Vagina (tissue), 2 donors: ENCODE measurements at places on chromosomes 6 and 20.

GRCh38 chr6:10235344-10235743 lies 179.5 kb downstream of the TFAP2A start:
- no peak for DNase-seq

- no peak for DNase-seq
Observed at GRCh38 chr20:4632876-4633275, 88.8 kb upstream of the PRND start.

DNA sequence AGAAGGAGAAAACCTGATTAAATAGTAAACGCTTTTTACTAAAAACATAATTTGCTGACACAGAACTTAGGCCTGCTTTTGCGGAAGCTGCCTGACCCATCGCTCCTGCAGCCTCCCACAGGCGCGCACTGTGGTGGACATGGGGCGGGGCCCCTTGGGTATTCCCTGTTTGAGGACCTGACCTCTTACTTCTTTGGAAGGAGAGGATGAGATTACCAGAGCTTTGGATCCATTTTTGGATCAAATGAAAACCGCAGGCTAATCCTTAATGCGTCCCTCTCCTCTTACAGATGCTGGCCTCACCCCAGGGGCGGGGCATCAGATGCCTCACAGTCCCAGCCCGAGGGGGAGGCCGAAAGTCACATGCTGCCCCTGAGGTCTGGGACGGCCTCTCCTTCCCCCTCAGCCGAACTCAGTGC lies 151.0 kb downstream of the SCML4 start:
- no peak for DNase-seq

DNA sequence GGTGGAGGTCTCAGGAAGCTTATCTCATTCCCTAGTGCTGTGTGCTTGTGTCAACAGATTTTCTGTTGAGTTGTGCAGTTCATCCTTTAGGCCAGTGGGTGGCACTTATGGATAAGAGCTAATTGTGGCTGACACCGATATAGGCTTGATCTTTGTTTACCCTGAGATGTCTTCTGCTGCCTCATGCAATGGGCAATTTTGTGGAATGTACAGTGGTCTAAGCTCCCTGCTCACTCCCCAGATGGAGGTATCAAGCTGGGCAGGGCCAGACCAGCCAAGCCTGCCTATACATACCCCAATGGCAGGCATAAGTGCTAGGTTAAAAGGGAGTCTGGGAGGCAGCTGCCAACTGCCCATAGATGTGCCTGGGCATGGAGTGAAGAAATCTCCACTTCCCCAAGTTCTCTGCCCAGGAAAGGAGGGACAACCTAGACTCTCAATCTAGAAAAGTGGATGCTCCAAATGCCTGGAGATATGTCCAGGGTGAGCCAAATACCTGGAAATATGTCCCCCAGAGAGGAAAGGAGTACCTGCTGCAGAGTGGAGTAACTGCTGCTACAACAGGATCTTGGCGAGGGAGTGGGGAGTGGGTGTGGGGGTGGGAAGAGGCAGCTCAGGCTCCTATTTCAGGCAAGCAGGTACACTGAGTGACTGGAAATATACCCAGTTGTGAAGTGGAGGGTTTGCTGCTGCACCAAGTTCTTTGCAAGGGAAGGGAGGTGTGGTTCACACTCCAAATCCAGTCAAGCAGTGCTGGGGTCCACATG lies 53.2 kb upstream of the ARG1 start:
- no peak for DNase-seq

DNA sequence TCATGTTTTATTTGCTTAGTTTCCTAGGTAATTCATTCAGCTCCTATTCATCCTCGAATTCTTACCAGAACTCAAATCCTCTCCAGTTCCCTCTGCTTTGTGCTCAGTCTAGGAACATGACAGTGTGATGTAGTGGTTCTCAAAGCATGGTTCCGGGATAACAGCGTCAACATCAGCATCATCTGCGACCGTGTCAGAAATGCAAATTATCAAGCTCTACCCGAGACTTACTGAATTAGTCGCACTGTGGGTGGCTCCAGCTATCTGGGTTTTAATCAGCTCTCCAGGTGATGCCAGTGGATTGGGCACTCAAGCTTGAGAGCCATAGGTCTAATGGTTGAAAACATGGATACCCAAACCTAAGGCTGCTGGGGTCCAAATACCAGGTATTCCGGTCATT lies 7.7 kb upstream of the STK35 start:
- DNase-seq, result no peak

DNA sequence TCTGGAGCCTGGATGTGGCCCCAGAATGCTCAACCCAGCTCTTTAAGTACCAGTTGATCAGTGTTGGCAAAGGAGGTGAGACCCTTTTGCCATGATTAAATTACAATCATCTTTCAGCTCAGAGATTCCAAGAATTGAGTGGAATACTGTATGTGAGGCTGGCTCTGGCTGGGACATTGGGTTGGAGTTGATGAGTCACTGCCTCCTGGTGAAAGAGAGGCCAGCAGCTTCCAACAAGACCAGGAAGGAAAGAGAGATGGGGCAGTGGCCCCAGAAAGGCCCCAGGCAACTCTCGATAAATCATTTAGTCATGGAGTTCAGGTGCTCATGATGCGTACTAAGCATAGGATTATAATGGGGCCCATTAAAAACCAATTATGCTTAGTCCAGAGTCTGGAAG lies 2.1 kb downstream of the TGM6 start:
- no peak for DNase-seq

GRCh38 chr20:6956574-6956973 lies 189.1 kb downstream of the BMP2 start:
- DNase-seq, result no peak

- no peak for DNase-seq
Observed at GRCh38 chr6:6997263-6998193, 110.2 kb upstream of the RREB1 start.

GRCh38 chr6:53294095-53294494 lies 54.7 kb downstream of the ELOVL5 start:
- DNase-seq, result no peak

DNA sequence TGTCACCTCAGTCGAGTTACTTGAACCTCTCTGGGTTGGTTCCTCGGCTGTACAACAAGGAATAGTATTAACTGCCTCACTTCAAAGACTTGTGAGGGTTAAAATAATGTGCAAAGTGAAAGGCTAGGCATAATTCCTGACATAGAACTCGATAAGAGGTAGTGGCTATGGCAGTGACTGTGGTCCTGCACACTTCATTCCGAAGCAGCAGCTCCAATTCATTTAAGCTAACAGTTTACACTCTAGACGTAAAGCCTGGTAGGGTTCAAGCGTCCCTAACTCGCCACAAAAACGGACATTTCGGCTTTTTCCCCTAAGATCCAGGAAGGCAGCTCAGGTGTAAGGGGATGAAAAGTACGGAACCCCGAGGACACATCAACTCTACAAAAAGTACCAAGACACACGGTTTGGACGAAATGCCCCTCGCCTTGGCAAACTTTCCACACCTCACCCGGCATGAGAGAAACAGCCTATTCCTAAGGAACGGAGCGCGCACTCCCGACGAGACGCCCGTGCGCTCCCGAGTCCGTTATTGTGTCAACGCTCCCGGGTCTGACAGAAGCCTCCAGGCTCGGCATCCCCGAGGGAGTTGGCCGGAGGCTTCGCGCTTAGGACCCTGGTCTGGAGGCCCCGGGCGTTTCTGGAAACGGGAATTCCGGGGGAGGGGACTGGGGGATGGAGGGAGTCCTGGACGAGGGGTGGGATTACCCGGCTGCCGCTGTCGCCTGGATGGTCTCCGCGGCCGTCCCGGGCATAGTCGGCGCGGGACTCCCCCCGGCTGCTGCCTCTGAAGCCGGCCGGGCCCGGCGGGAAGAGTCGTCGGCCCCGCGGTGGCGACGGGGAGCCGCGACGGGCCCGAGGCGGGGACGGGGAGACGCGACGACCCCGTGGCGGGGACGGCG lies 937 bp downstream of the ZNF318 start:
- no peak for DNase-seq

GRCh38 chr6:120058410-120058809 lies 708.8 kb upstream of the MAN1A1 start:
- no peak for DNase-seq

GRCh38 chr20:13452470-13453124 lies 186.1 kb downstream of the TASP1 start:
- DNase-seq, result no peak

GRCh38 chr6:11407414-11407813 lies 130.1 kb upstream of the TMEM170B start:
- no peak for DNase-seq

DNA sequence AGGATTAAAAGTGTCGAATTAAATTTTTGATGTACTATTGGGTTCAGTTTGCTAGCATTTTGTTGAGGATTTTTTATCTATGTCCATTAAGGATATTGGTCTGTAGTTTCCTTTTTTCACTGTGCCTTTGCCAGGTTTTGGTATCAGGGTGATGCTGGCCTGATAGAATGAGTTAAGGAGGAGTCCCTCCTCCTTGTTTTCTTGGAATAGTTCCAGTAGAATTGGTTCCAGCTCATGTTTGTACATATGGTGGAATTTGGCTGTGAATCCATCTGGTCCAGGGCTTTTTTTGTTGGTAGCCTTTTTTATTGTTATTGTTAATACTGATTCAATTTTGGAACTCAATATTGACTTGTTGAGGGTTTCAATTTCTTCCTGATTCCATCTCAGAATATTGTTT lies 141.8 kb downstream of the SIM1 start:
- DNase-seq, result no peak

DNA sequence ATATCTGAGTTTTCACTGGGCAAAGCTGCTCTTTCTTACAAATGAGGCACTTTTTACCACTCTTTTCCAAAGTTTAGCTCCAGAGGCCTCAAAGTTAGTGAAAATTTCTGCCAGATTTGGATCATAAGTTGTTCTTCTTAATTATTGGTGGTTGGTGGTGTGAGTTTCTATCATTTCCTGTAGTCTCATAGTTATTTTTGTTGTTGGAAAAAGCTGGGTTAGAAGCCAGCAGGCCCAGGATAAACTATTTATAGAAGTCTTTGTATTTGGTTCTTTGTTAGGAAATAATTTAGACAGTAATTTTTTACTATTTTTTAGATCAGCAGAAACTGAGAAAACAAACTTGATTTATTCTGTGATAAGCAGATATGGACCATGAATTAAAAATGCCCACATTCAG lies 10.6 kb downstream of the PFDN4 start:
- no peak for DNase-seq

GRCh38 chr6:47875593-47875992 lies 93.8 kb downstream of the OPN5 start:
- no peak for DNase-seq

- DNase-seq, result no peak
Observed at GRCh38 chr6:25032934-25033333, 97.2 kb upstream of the RIPOR2 start.

GRCh38 chr6:46135176-46135575 lies 5.4 kb downstream of the ENPP4 start:
- no peak for DNase-seq

DNA sequence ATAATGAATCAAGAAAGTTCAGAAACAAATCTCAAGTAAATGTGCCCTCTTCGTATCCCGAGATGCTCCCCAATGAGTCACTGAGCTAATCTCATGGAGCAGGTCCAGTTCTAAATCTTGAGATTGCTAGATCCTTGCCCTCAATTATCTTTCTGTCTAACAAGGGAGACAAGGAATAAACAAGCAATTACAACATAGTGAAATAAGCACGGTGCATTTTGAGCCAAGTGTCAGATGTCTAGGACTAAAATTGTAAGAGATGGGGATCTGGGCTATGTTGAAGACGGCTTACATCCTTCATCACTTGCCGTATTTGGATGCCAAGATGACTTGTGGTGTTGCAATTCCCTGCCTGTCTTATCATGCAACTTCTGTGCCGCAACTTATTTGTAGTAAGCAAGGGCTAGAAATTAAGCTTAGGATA lies 56.5 kb upstream of the ADGRF1 start:
- no peak for DNase-seq

DNA sequence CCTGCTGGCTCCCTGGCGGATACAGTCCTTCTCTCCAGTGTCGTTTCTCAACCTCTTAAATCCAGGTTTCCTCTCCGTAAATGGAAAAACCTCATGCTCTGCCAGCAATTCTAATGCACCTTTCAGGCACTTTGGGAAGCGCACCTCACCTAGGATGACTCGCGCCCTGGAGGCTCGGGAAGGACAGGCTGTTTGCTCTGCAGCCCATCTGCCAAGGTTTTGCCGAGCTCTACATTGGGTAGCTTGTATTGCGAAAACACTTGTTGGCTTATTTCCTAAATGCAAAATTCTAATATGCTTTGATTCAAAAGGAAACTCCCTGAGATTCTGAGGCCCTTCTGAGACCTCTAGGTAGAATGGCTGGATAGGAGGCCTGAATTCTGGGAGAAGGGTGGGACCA lies 102.6 kb upstream of the MLN start:
- DNase-seq, result no peak

DNA sequence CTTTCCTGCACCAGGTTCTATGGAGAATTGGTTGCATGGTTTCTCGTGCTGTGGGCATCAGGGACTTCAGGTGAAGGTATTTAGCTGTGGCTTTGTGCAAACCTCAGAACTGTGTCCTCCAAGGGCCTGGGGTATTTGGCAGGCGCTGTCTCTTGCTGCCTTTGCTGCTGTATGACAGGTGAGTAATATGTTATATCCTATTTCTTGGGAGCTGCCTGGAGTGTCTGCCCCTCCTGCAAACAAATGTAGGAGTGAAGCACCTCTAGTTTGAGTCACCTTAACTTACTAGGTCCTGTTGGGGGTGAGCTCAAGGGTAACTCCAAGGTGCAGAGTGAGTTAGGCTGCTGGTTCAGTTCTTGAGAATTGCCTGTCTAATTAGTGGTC lies 177.7 kb upstream of the RNF24 start:
- no peak for DNase-seq

DNA sequence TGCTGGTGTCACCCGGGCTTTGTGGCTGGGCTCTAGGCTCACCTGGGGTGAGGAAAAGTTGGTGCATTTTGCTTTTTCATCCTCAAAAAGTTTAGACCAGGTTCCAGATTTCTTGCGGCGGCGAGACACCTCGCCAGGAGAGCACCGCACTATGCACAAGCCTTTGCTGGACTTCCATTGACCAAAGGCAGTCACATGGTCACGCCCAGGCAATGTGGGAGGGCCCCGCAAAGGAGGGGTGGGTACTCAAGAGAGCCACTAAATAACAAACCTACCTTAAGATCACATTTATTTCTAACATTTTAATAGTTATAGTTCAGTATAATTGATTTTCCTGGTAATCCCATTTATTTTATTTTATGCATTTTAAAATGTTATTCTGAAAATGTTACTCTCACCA lies 3.0 kb upstream of the KIF16B start:
- no peak for DNase-seq

DNA sequence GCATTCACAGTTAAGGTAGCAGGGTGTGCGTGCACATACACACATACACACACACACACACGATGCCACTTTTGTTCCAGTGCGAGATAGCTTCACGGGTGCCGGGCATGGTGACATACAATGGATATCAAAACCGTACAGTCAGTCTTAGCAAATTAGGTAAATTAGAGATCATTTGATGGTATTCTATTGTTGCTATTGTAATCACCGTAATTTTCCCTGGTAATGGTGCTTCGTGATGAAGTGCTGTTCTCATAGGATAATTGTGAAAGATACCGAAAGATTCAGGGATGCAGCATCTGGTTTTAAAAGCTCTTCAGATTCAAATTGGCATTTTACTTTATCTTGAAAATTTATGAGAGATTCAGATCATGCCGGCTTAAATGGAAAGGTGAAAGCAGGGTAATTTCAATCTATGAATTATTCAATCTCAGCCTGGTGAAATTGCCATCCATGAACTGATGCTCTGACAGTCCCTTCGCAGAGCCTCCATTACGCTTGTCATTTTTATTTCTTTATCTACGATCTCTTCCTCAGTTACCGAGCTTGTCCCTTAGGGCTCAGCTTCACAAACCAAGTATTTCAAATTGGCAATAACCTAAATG lies 71.3 kb upstream of the SOX4 start:
- no peak for DNase-seq

GRCh38 chr6:101296169-101296960 lies 97.1 kb upstream of the GRIK2 start:
- DNase-seq, result no peak
